ENCODE measurements at places on chromosomes 1 and 21.

DNA sequence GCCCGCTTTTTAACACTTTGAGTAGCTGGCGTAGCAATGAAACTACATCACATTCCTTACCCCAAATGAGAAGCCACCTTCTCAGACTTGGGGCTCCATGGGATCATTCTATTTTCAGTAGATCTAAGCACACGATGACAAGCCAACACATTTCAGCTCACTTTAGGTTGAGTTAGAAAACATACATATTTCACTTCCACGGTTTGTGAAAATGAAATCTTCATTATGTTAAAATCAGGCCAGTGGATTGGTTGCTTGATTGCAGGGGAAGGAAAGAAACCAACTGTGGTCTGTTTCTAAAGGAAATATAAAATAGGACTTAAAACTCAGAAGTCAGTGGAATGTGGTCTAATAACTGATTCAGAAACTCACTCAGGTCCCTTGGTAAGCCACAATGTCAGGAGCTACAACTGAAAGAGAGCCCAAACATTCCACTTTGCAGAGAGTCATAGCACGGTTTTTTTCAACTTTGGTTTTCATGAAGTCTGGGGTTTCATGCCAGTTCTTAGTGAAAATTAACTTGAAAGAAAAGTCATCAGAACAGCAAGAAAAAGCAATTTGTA is 82.3 kb upstream of the TIAM1 start:
- DNase-seq = no peak

DNA sequence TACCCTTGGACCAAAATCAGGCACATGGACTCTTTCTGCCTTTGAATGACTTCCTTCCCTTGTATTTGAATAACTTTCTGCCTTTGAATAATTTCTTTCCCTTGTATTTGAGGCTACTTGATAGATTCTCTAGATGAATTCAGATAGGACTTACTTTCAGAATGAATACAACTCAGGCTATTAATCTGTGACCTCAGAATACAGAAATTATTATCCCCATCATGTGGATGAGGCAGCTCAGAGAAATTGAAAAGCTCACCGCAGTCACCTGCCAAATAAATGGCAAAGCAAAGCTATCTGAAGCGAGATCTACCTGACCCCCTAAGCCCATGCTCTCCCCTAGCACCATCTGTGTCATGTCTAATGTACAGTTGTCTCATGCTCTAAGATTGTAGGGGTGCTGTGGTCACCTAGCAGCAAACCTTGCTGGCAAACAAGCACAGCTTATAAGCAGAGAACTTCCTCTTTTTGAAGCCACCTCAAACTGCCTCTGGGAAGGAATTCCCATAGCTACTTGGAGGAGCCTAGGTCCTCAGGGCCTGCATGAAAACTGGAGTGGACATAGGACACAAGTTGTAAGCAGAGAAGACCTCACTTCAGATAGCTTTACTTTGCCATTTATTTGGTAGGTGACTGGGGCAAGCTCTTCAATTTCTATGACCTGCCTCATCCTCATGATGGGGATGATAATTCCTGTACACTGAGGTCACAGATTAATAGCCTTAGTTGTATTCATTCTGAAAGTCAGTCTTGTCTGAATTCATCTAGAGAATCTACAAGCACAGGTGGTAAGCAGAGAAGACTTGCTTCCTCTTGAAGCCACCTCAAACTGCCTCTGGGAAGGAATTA is 66.1 kb downstream of the FASLG start:
- DNase-seq = no peak

DNA sequence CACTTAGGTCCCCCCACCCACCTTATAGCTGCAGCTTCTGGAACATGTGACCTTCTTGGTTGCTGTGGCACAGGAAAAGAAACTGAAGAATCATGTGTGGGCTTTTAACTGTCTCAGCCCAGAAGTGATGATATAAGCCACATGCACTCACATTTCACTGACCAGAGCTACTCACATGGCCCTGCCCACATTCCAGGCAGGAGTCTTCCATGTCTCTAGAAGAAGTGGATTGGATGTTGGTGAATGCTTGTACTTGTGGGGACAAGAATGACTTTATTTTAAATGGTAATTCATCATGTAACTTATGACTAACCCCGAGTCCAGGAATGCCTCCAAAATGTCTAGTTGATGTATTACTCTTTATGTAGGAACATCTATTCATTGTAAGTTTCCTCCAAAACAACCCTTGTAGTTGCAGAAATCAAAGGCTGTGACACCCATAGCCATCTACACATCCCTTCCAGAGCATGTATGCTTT is 15.8 kb upstream of the CAMK1G start:
- no peak for DNase-seq

DNA sequence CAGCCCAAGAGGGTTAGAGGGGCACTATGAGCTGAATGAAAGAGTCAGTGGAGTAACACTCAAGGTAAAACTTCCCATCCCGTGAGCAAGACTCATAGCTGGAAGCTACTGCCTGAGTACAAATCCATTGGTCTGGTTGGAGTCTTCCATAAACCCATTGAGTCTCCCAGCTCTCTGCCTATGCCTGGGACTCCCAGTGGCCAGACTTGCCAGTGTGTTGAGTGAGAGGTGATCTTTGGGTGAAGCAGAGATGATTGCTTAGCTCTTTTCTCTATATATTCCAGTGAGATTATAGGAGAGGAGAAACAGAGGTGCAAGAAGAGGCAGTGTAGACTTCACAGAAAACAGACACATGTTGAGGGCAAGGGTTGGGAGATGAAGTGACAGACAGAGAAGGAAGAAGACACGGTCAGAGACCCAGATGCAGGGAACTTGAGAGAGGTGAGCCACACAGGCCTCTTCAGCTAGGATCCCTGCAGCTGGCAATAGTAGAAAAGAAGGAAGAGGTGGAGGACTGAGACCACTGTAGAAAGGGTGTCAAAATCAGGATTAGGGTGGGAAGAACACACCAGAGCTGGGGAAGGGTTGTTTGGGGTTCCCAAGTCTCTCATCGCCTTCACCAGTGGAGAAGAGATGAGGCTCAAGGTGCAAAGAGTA is 3.7 kb downstream of the FOXD2 start:
- DNase-seq = no peak

- DNase-seq = no peak
Measured at GRCh38 chr1:221098471-221099405, 219.5 kb downstream of the HLX start.

- DNase-seq = no peak
Measured at GRCh38 chr1:69528376-69528775, 39.3 kb upstream of the LRRC7 start.

GRCh38 chr1:69171248-69171647 is 396.5 kb upstream of the LRRC7 start:
- DNase-seq = no peak

DNA sequence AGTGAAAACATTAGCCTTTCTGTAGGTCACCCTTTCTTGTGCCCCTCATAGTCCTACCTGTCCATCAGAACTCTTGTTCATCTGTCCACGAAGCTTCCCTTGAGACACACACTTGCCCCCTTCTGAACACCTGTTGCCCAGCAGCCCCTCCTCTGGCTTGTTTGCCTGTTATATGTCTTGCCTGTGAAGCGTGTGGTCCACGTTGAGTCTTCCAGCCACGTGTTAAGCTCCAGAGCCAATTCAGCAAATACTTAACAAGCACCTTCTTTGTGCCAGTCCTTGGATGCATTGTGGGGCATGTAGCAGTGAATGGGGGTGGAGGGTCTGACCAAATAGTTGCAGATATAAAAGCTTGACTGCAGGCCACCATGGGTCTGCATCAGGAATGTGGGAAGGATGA is 66.6 kb downstream of the MAN1C1 start:
- DNase-seq = no peak

DNA sequence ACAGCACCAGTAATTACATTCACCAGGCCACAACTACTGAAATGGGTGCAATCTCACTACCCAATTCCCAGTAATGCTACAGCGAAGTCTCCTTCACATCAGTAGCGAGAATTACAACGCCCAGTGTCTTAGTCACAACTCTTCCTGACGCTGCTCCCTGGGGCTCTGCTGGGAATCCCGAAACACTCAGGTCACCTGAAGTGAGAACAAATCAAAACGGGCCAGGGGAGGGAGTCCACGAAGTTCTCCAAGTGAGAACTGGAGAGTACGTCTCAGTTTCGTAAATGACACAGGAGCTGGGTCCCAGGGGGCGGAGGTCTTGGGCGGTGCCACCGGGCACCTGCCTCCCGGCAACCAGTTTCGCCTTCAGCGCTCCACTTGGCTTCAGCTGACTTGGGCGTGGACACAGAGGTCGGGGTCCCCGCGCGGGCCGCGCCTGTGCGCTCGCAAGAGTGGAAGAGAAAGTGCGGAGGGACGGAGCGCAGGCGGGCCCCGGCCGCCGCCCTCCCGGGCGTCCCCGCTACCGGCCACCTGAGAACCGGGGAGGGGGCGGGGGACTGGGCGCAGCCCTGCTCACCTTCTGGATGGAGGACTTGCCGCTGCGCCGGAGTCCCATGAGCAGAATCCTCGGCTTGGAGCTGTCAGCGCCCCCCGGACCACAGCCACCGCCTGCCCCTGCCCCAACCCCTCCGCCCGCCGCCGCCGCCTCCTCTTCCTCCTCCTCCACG is 575 bp downstream of the RRAGC start:
- DNase-seq = peak; percentile 19

DNA sequence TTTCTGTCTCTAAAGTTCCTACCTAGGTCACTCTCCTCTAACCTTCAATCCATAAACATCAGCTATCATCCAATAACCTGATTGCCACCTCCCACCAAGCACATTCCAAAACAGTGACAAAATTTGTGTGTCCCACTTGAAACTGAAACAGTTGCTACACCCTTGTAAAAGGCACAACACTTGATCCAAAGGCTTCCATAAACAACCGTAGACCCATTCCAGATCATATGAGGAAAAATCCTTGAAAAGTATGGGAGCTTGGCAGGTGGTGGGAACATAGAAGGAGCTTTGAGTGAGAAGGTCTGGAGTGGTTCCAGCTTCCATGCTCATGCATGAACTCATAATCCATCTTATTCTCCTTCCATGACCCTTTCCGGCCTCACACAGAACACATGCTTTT is 82.0 kb upstream of the ATP1A1 start:
- DNase-seq = no peak

DNA sequence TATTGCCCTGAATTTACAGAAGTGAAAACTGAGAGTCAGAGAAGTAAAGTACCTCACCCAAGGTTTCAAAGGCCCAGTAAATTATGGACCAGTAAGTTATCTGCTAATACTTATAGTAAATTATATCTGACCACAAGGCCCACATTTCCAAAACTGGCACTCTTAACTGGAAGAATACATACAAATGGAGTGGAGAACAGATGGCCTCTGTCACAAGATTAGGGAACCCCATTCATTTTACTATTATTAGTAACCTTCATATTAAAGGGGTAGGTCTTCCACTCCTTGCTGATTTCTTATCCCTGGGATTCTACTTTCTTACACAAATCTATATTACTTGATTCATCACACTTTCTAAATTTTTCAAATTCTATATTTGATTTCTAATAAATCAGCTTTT is 588.8 kb downstream of the NEGR1 start:
- DNase-seq = no peak

DNA sequence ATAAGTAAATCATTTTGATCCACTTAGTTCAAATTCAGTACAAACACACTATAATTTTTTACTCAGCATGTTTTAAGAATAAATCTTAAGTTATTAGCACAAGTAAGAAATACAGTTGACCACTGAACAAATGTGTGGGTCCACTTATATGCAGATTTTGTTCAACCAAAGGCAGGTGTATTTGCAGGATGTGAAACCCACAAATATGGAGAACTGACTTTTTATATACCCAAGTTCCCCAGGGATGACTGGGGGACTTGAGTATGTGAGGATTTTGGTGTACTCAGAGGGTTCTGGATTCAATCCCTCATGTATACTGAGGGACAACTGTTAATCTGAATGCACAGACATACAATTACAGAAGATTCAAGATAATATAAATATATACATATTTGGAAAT is 25.7 kb upstream of the ERICH3 start:
- no peak for DNase-seq

GRCh38 chr1:46448109-46448911 is 41.3 kb upstream of the DMBX1 start:
- DNase-seq = no peak

DNA sequence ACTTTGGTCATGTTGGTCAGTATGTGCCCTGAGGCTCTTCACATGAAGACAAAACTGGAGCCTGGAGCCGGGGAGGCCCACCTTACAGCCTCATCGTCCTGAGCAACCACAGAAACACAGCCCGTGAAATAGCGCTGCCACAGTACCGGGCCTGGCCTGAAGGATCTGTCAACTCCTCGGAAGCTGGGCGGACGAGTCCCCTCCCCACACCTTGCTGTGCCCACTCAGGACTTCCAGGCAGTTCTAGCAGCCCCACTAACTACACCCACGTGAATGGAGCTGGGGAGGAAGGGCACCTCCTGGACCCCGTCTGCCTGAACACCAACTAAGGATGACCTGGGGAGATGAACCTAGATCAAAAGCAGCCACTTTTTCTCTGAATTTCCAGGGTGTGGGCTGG is 24.7 kb downstream of the SDE2 start:
- DNase-seq = no peak

DNA sequence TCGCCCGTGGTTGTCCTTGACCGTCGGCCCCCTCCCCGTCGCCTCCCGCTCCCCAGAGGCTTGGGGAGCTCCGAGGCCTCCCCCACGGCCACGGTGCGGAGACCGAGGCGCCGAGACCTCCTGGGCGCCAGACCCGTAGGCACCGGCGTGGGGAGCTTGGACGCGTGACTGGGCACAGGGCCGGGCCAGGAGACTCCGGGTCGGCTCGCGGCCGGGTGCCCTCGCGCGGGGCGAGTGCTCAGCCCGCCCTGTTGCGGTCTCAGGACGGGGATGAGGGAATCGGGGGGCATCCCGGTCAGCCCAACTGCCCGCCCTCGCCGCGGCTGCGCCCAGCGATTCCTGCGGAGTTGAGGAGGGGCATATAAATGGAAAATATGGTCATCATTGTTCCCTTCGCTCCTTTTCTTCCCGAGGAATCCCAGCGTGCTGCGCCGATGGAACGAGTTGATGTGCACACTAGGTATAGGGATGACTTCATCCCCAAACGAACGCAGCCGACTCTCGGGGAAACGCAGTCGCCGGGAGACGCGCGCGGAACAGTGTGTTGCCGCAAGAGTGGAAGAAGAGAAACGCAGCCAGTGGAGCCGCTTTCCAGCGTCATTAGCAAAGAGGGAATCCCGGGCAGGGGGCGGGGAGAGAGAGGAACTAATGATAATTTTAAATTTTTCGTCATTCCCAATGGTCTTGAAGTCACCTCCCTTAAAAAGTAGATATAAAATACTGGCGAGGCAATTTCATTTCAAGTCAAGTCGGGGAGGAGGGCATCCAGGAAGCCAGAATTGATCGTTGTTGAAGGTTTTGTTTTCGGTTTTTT is 747 bp upstream of the ENAH start:
- peak; percentile 48 for DNase-seq

DNA sequence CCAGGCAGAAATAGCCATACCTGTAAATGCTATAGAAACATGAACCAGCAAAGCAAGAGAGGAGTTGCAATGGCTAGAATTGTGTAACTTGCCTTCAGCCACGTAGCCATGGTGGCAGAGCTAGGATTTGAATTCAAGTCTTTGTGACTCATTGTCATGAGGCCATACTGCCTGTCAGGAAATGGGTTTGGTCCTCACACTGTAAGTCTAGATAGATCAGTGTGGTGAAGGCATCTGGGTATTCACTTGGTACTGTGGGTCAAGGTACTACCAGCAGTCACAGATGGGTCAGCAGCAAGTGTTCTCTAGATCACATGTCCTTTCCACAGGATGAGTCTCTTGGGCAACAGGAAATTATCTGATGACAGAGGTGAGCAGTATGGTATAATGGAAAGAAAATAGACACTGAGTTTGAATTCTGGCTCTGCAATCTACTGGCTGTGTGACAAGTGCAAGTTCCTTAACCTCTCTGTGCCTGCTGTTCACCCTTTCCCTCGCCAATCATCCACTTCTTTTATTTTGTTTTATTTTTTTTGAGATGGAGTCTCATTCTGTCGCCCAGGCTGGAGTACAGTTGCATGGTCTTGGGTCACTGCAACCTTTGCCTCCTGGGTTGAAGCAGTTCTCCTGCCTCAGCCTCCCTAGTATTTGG is 36.9 kb downstream of the FGGY start:
- no peak for DNase-seq

Data from thoracic aorta (tissue), 2 donors.